ENCODE measurements at places on chromosomes 6 and 20.

DNA sequence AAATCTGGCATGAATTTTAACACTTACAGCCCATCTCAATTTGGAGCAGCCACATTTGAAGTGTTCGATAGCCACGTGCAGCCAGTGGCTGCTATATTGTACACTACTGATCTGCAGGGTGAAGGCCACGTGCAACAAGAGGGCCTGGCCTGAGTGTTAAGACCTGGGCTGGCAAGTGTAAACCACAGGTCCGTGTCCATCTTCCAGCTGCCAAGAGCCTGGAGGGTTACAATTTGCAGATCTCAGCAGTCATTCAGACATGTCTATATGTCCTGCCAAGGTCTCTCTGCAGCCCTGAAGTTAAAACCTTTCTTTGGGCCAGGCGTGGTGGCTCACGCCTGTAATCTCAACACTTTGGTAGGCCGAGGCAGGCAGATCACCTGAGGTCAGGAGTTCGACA is 14.1 kb downstream of the SGK2 start:
- no peak overlapping the region for H3K27ac ChIP-seq
- no peaks in the 10 kb centered on the region for H3K36me3 ChIP-seq
- H3K4me1 ChIP-seq = no peaks in the 10 kb centered on the region
- H3K4me3 ChIP-seq = no peak overlapping the region
- no peak for DNase-seq

DNA sequence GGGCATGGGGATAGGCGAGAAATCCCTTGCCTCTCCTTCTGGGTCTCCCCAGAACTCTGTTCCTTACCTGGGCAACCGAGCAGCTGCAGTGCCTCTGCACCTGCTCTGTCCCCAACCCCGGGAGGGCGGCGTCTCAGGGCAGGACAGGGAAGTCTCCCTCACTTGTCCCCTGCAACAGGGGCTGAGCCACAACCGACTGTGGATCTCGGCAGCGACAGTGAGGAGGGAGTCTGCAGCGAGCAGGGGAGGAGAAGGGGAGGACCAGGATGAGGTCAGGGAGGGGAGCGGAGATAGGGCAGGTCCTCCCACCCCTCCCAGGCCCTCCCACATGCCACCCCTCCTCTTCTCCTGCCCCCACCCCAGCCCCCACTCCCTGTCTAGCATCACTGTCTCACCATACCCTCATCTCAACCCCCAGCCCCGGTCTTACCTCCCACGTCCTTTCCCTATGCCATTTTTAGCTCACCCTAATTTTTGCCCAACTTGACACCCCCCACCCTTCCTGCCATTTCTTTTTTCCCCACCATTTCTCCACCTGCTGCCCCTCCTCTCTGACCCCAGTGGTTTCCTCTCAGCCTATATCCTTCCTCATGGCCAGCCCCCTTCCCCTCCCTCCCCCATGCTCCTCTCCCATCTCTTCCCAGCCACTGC is at the start of gene TNXB:
Gene TNXB, minus strand, starts transcription at position 225 of the 651 bp plus-strand sequence. CDS start 11,140 bp downstream, outside the sequence.
- H3K36me3 ChIP-seq = no peaks in the 10 kb centered on the region
- H3K4me3 ChIP-seq = no peak within 1 kb of the TSS

GRCh38 chr20:17709361-17710293 is 9.9 kb downstream of the BANF2 start:
- no peaks in the 10 kb centered on the region for H3K27me3 ChIP-seq
- H3K36me3 ChIP-seq = no peaks in the 10 kb centered on the region
- H3K4me3 ChIP-seq = no peak overlapping the region
- H3K4me1 ChIP-seq = no peaks in the 10 kb centered on the region
- DNase-seq = no peak
- no peak overlapping the region for H3K27ac ChIP-seq

DNA sequence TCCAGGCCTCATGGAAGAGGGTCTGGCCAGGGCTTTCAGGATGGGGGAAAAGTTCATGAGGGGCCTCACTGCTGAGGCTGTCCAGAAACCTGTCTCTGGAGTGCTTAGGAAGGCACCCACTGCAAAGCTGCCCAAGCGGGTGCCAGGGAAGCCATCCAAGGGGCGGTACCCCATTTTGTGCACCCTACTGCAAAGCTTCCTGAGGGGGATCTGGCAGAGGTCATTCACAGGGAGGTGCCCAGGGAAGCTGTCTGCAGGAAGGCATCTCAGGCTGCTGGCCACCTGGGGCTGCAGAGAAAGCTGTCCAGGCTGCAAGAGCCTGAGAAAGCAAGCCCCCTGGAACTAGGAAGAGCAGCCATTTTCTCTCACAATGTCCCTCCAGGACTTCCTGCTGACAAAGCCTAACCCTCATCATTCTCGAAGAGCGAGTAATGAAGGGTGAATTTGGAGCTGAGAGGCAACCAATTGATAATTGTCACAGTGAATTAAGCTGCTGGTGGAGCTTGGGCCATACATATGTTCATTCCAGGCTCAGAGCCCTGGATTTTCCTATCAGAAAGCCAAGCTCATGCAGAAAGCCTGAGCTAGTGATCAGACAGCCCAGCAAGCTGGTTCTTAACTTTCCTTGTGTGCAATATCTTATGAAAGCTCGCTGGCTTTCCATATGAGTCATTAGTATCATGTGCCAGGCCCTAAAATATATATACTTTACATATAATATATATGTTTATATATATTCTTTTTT is 62.2 kb upstream of the SLC22A16 start:
- no peaks in the 10 kb centered on the region for H3K36me3 ChIP-seq
- no peak overlapping the region for H3K4me3 ChIP-seq
- H3K4me1 ChIP-seq = peaks cover 36% of the 10 kb centered on the region
- no peak for DNase-seq
- H3K27me3 ChIP-seq = peaks cover 3% of the 10 kb centered on the region
- no peak overlapping the region for H3K27ac ChIP-seq

GRCh38 chr6:3831761-3832530 is 17.2 kb upstream of the FAM50B start:
- no peak overlapping the region for H3K4me3 ChIP-seq
- no peaks in the 10 kb centered on the region for H3K4me1 ChIP-seq
- H3K27me3 ChIP-seq = peaks cover 6% of the 10 kb centered on the region
- no peak for DNase-seq

GRCh38 chr20:19254956-19255355 is 42.5 kb downstream of the SLC24A3 start:
- no peak for DNase-seq
- H3K27ac ChIP-seq = no peak overlapping the region
- H3K36me3 ChIP-seq = no peaks in the 10 kb centered on the region
- H3K4me3 ChIP-seq = no peak overlapping the region

Measured in activated naive CD8-positive, alpha-beta T cell treated with anti-CD3 and anti-CD28 coated beads, Interleukin-2, amount 50 U/mL, for 24 hours (primary cell).